BJ (cell line): ENCODE measurements at places on chromosomes 4 and X.

GRCh38 chr4:6408263-6408662, 64.2 kb downstream of the PPP2R2C start:
- no peak for DNase-seq

GRCh38 chr4:163484906-163485305, 9.6 kb upstream of the TMA16 start:
- no peak for DNase-seq

- DNase-seq = no peak
These were observed 42.0 kb downstream of the ANXA5 start for GRCh38 chr4:121654738-121655137.

DNA sequence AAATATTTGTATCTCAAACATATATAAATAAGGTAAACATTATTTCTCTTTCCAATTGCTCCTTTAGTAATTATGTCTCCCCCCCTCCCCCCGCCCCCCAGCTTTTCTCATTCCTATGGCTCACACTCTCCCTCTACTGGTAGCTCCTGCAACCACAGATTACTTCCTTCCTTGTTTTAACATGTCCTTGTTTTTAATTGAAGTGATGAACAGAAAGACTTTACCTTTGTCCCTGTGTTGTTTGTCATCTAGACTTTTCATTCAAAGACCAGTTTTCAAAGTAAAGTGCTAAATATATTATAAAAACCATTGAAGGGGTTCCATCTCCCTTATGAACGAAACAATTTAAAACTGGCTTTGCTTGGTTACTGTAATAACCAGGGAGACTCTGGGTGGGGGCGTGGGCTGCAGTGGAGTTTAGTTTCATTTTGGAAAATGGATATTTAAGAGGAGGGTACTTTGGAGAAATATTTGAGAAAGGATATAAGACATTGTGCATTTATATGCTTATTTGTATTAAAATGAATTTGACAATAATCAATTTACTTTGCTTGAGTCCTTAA, 352.9 kb downstream of the RAPGEF2 start:
- DNase-seq = no peak

- DNase-seq = no peak
These were observed 218.9 kb downstream of the FBXW7 start for GRCh38 chr4:152316969-152317368.
